ENCODE measurements at places on chromosomes 12 and 14.

DNA sequence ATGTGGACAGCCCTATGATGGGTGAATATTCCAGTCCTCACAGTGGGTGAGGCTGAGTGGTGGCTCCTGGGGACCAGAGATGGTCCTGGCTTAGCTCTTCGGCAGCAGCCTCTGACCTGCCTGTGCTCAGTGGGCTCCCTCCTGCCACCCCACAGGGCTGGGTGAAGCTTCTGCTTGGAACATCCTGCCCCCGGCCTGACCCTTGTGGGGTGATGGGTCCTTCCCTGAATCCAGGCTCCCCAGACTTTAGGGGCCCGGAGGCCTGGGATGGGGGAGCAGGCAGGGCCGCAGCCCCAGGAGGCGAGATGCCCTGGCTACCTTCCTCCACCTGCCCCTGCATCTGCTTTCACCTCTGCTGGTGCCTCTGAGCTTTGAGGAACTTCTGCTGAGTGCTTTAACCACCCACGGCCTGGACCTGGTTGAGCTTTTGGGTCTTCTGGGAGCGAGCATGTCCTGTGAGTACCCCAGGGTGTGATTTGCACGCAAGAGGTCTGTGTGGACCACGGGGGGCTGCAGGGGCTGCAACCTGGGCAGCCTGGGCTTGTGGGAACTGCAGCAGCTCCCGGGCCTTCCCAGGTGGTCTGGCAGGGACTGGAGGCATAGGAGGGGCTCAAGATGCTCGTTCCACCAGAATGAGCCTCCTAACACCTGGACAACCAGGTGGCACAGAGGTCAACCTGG lies 159.5 kb downstream of the KIF26A start:
- no peak for DNase-seq

DNA sequence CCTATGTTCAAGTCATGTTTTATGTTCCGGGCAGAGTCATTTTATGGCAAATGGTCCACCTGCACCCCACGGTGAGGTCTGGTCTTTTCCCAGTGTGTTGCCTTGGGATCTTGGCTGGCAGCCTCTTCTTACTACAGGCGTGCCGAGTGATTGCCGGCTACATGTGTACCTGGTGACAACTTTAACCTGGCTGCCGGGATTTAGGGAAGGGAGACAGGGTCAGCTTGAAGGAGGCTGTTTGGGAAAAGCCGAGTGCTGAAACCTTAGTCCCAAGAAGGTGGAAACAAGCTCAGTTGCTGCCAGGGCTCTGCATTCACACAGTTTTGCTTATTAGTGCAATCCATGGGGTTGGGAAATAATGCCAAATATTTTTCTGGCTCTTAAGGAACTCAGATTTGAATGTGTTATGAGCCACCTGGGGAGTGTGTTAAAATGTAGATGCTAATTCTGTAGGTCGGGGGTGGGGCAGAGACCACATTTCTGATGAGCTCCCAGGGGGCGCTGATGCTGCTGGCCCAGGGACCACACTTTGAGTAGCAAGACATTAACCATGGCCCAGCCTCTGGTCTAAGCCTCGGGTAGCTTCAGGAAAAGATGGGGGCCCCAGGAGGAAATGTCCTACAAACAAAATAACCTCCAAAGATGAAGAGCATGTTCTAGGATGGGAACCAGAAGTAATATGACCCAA lies 179.6 kb downstream of the TBX5 start:
- DNase-seq, result no peak

GRCh38 chr12:29589286-29589820 lies 91.9 kb upstream of the OVCH1 start:
- DNase-seq, result no peak

- DNase-seq, result no peak
These were observed 2.0 kb upstream of the SOS2 start for GRCh38 chr14:50233166-50233950.

DNA sequence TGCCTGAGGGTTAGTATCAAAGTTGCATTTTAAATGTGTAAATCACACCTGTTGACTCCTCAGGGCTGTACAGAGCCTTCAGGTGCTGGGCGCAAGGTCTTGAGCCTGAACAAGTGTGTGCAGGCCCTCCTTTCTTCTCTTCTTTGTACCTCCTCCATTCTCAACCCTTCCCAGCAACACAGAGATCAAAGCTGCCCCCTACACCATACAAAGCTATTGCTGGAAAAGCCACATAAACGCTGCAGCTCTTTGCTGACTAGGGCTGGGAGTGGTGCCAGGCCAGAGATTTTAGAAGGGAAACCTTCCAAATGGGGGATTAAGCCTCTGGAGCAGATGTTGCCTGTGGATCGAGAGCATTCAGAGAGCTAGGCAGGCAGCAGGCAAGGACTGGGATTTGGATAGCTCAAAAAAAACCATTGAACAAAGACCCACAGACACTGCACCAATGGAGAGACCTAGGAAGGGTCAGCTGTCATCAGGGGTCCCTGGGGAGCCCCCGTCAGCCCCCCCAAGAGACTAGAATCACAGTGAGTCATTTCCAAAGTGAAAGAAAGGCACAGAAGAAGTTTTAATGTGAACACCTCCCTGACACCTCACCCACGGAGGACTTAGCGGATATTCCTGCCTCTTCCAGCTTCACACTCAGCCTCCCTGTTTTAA lies 18.2 kb upstream of the SUSD6 start:
- DNase-seq, result no peak

DNA sequence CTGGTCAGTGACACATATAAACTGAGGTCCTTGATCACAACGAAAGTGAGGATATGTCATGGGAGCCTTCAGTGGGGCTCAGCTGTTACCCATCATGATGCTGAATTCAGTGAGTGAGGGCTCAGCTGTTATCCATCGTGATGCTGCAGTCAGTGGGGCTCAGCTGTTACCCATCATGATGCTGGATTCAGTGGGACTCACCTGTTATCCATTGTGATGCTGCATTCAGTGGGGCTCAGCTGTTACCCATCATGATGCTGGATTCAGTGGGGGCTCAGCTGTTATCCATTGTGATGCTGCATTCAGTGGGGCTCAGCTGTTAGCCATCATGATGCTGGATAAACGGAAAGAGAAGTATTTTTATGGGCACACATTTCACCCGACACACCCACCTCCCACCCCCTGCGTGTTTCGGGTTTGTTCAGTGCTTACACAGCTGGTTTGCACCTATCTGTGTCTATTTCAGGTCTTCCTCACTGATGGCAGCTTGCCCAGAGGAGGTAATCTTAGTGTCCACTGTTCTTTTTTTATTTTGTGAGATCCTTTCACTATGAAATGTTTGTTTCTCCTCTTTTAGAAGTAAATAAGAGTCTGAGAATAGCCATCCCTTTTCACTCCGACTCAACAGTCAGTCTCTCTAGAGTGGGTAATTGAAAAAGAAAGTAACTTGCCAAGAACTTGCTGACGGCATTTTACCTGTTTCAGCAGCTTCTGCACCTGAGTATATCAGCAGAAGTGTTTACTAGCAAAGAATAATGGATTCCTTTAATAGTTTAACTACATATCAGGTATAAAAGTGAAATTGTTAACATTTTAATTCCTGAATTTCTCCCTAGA lies 183.0 kb downstream of the ERC1 start:
- DNase-seq, result no peak

GRCh38 chr12:64007853-64008252 lies 163.4 kb downstream of the SRGAP1 start:
- no peak for DNase-seq

DNA sequence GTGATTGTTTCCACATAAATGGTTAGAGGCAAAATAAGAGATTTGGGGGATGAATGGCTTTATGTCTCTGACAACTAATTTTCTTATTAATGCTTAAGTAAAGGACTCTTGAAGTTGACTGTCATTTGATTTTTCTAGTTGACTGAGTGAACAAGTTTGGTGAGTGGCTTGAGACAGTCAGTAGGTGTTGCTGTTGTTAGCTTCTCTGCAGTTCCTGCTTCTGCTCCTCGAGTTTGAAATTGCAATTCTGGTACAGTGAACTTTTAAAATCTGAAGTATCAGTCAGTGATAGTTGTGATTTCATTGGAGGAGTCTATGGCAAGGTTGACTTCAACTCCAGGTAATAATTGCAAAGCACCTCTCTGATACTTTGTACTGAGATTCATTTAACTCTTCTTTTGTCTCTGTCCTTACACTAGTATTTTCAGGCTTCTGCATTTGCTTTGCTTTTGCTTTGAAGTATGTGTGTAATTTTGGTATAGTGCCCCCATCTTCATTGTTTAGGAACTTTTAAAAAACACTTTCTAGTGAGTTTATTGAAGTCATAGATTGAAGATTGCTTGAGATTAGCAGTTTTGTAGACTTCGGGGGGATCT lies 415.5 kb downstream of the PCNX1 start:
- DNase-seq, result no peak

- DNase-seq, result no peak
These were observed 38.7 kb downstream of the FAR2 start for GRCh38 chr12:29187756-29188155.

GRCh38 chr12:4240981-4241380 lies 32.6 kb upstream of the CCND2 start:
- DNase-seq, result no peak

GRCh38 chr14:75802486-75802885 lies 141.4 kb downstream of the TTLL5 start:
- no peak for DNase-seq

DNA sequence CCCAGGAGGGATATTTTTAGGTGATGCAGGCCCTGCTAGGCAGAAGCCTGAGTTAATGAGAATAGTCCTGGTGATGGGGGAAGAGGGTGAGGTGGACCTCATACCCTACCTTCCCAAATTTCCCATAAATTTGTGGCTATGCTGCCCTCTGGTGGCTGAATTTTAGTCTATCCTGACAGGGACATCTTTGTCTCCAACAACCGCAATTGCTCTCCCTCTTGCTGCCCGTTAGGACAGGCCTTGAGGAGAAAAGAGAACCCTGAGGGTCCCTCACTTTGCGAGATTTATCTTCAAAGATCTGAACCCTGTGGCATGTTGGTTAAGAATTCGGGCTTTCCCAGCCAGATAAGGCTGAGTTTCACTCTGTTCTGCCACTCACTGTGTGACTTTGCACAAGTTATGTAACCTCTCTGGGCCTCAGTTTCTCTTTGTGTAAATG lies 9.8 kb upstream of the ZNF385A start:
- no peak for DNase-seq

- DNase-seq, result no peak
These were observed 183.1 kb downstream of the TMTC3 start for GRCh38 chr12:88325076-88325815.

DNA sequence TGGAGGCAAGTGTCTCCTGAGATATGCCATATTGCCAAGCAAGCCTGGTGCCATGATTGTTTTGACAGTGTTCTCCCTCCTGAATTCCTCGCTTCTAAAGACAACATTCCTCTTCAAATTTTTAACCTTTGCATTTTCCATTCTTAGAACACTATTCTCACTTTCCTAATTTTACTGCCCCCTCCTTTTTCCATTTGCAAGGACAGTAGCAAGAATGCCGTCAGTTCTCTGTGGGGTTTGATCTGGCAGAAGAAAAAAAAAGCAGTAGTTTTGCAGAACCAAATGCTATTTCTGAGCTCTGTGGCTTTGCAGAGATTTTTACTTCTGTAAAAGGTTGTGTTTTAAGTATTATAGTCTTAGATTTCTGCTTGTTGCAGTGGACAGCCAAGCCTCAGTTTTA lies 295.2 kb downstream of the NUAK1 start:
- no peak for DNase-seq

GRCh38 chr14:77313371-77313770 lies 7.3 kb downstream of the POMT2 start:
- DNase-seq, result no peak

GRCh38 chr12:126681676-126682075 lies 1585.3 kb upstream of the TMEM132C start:
- DNase-seq, result no peak

DNA sequence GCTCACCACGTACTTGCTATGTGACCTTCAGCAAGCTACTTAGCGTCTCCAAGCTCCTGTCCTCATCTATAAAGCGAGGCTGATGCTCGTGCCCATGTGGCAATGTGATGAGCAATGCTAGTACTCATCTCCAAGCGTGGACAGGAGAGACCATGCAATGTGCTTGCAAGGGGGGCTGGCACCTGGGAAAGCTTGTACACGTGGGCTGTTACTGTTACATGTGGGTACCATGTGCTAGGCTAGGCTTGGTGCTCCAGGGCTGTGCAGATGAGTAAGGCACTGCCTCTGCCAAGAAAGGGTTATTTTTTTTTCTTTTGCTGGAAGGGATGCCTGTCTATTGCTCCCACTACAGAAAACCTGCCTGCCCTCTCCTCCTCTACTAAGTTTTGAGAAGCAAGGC lies 46.6 kb downstream of the TSPAN11 start:
- DNase-seq, result no peak

GRCh38 chr12:19613051-19613535 lies 173.8 kb downstream of the AEBP2 start:
- no peak for DNase-seq

DNA sequence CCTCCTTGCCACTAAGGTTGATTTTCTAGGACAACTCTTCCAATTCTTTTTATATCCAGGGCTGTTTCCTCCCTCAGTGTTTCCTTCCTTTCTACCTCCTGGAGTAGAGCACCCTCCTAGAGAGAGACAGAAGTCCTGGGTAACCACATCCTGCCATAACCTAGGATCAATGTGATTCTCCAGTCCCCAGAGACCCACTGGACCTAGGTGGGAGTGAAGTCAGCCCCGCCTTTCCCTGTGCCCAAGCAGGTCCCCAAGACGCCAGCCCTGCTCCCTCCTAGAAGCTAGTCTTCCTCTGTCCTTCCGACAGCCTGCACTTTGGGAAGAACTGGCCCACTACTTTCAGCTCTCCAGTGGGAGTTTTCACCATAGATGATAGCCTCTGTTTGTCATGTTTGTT lies 166.8 kb upstream of the PLEKHG7 start:
- DNase-seq, result no peak

- peak; percentile 70 for DNase-seq
These were observed 40.9 kb upstream of the VASH1 start for GRCh38 chr14:76720382-76720813.

DNA sequence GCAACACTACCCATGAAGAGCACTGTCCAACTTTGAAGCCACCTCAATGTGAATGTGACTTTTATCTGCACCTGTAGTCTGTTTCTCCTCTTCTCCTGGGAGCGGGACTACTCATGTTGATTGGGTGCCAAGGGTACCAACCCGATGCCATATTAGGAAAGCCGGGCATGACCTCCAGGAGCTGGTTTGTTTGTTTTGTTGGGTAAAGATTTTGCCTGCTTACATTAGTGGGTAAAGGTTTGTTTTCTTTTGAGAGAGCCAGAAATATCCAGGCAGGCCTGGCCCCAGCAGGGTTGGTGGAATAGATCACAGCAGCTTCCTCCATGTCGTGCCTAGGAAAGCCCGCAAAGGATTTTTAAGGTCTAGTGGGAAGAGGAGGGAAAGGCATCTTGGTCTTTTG lies 19.7 kb upstream of the ITPK1 start:
- no peak for DNase-seq

DNA sequence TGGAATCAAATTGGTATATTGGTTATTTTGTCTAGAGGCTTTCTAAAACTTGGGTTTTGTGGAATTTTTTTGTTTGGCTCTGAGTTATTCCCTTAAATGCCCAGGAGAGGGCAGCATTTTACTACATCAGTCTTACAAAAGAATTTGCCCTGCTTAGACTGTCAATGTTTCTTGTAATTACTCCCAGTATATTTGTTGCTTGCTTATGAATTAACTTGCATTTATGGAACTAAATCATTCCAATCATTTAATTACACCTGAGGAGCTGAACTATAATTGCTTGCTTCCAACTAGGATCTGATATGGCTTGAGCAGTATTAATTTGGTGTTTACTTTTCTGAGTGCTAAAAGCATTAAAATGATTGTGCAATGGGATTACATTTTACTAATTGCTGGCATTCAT lies 48.7 kb downstream of the MIPOL1 start:
- DNase-seq, result no peak
